Pons (tissue), 1 donor: ENCODE measurements at places on chromosomes 6 and 20.

DNA sequence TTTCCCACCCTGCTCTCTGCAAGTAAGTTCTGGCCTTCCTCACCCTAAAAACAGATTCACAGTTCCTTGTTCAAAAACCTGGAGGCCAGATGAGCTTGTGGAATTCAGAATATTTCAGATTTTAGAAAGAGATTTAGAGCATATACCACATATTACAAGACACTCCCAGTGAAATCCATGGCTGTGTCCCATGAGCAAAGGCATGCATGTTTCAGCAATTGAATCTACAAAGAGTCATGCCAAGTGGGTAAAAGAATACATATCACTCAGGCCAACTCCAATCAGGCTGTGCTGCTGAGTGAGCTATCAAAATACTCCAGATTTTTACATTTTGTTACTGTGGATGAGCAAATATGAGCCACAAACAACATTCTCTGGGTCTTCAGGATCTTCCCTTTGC is 10.2 kb upstream of the NEDD9 start:
- no peak for DNase-seq

DNA sequence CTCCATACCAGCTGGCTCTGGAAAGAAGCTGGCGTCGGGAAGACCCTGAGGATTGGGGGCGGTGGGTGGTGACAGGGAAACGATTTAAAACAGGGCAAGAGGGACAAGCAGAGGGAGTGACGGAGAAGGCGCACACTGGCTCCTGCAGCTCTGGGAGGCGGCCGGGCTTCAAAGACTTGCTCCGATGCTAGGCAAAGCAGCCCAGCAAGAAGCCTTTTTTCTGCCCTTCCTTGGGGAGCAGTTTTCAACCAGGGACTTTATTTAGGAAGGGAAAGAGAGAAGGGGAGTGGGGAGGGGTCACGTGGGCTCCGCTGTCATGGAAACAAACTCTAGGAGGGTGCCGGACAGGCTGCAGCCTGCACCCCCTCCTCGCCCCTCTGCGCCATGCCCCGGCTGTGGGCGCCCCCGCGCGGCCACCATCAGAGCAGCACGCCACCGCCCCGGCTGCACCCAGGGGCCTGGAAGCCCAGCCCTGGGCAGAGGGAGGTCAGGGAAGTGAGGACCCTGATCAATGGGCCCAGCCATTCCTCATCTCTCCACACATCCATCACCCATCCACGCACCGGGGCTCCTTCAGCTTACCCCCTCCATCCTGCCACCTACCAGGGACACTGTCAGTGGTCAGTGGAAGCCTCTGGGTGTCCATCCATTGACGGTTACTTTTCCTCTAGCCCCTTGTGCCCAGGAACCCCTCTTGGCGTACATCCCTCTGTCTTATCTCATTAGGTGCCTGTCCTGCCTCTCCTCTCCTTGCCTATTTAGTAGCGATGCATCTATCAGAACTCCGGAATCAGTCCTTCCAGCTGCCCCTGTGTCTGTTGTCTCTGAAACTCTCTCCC is 66.6 kb upstream of the CCDC167 start:
- peak; percentile 63 for DNase-seq

DNA sequence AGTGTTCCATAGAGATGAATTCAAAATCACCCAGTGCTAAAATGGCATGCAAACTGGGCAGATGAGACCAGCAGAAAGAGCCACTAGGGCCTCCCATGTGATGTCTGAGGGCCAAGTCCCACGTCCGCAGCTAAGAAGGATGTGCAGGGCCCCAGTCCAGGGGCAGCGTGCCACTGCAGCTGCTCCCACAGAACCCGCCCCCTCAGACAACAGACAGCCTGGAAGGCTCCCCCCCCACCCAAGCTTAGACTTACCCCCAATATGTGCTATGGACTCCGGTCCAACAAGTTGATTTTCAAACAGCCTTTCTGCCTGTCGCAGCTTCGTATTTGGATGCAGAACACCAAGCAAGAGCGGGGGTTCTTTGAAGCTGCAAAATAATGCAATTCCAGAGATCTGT is 14.0 kb downstream of the APMAP start:
- peak; percentile 79 for DNase-seq

DNA sequence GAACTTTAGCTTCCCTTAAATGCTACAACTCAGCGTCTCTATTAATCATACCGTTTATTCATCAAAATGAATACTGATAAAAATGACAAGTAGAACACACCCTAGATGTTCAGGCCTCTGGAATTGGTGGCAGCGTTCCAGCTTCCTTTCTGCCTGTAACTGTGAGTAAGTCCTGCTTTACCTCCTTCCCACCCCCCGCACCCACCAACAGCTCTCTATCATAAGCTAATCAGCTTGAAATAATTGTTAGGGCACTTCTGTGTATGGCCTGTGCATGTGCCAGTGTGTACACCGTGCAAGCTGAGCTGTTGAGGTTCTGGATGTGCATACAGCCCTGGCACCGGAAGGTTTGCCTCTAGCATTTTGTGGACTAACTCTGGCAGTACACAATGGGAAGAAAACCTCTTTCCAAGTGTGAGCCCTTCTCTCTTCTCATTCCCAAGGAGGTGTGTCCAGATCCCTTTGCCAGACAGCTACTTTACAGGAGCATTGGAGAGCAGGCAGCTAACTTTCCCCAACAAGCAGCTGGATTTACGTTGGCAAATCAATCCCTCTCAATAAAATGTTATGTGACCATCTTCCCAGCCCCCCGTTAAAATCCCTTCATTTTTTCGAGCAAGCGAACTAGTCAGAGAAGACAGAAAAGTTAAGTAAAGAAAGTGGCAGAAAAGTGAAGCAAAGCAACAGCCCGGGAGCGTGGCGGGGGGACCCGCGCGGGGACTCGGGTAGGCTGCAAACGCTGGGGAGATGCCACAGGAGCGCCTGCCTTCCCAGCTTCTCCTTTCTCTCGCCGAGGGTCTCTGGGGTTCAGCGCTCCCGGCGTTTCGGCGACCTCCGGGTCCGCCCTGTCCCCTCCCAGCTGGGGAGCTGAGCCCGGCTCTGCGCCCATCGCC is 803 bp upstream of the ADGRG6 start:
- DNase-seq: no peak

- DNase-seq: no peak
Observed at GRCh38 chr20:56690531-56691175, 61.5 kb downstream of the TFAP2C start.

DNA sequence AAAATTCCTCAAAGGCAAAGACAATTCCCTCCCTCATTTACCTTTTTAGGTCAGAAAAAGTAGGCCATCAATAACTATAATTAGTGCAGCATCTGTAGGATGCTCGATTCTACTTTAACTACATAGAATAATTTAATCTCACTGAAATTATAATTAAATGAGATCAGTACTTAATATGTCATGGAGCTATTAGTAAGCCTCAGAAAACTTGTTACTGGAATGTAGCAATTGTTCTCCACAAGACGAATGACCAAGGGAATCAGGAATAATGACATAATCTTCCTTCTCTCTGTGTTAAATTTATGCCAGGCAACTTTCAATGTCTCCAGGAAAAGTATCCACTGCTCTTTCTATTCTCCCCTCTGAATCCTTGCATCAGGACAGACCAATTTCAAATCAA is 34.1 kb downstream of the SESN1 start:
- no peak for DNase-seq

DNA sequence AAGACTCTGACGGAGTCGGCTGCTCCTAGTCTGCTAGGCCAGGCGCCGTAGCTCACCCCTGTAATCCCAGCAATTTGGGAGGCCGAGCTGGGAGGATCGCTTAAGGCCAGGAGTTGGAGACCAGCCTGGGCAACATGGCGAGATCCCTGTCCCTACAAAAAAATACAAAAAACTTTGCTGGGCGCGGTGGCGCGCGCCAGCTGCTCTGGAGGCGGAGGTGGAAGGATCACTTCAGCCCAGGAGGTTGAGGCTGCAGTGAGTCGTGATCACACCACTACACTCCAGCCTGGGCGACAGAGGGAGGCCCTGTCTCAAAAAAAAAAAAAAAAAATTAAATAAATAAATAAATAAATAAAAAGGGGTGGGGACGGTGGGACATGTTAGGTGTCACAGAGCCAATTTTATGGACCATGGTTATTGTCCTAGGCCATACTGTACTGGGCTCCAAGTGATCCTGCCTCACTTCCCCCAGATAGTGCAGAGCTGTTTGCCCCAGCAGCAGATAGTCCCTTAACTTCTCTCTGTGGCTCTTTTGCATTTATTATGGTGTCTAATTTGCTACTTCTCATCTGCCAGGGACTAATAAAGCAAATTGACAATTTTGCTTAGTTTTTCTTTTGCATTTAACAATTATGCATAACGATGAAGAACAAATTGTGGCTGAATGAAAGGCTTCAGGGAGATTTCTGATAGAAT is 5.2 kb downstream of the PI16 start:
- no peak for DNase-seq

- DNase-seq: no peak
Observed at GRCh38 chr6:39441301-39441700, 118.8 kb upstream of the KCNK16 start.

GRCh38 chr6:89952105-89952671 is 57.9 kb downstream of the GJA10 start:
- DNase-seq: no peak

DNA sequence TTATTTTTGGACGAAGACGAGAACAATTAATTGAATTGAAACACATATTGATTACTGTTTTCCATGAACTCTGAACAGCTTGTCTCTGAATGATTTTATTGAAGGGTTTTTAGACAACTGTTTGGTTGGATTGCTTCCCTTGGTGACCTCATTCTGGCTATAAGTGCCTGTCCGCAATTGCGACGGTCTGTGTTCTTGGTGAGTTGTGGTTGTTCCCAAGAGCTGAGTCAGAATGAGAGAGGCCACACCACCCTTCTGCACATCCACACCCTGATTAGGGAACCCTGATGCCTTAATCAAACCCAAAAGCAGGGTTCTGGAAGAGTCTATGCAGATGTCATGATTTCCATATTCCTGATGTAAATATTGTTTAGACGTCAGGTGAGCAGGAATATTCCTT is 747.0 kb downstream of the PTPRT start:
- DNase-seq: no peak

- DNase-seq: peak; percentile 65
Observed at GRCh38 chr6:163412341-163412740, 2.2 kb upstream of the QKI start.

DNA sequence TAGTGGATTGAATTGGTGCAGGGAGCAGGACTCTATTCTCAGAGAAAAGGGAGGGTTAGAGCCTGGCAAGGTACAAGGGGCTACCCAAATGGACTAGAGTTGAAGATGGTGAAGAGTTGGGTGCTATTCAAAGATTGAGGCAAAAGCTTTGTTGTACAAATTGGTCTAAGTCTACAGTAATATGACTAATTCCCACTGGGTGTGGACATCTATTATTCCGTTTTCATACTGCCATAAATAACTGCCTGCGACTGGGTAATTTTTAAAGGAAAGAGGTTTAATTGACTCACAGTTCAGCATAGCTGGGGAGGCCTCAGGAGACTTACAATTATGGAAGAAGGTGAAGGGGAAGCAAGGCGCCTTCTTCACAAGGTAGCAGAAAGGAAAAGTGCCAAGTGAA is 266.3 kb downstream of the TPBG start:
- no peak for DNase-seq

DNA sequence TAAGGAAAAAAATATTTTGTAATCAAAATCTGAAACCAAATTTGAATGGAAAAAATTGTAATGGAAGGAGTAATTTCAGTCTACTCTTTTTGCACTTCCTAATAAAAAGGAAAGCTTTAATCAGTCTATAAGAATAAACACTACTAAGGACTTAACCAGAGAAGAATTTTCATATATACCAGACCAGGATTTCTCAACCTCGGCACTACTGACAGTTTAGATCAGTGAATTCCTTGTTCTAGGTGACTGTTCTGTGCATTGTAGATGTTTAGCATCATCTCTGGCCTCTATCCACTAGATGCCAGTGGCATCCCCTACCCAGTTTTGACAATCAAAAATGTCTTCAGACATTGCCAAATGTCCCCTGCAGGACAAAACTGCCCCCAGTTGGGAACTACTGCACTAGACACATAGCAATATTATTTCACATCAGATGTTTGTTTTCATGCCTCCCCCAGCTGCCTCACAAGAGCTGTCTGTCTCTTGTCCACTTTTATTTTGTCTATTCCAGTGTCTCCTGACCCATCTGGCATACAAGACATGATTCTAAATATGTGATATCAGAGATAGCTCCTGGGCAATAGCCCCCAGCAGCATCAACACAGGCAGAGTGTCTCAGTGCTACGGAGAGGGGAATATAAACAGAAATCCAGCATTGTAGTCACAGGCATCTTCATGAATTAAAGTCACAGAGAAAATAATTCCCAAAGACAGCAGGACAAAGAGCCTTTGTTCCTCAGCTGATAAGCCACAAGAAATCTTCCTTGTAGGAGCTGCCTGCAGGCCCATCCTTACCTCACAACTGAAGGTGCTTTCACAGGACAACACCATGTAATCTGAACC is 27.0 kb downstream of the DNAAF9 start:
- peak; percentile 87 for DNase-seq

DNA sequence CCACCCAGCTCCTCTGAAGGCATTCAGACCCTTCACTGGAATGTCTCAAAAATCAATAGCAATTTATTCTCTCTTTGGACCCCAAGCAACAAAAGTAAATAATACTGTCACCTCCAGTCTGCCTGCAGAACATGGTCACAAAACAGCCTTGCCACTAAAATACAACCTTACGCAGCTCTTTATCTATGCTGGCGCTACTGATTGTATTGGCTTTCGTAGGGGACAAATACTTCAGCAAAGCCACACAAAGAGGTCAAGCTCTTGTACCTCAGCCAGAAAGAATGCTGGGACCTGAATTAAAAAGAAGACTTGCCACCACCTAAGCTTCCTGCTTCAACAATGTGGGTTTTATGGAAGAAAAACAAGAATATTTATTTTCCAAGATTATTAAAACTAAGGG is 57.2 kb downstream of the PRKN start:
- DNase-seq: no peak

- DNase-seq: no peak
Observed at GRCh38 chr6:30154709-30155519, 6.1 kb downstream of the TRIM10 start.

DNA sequence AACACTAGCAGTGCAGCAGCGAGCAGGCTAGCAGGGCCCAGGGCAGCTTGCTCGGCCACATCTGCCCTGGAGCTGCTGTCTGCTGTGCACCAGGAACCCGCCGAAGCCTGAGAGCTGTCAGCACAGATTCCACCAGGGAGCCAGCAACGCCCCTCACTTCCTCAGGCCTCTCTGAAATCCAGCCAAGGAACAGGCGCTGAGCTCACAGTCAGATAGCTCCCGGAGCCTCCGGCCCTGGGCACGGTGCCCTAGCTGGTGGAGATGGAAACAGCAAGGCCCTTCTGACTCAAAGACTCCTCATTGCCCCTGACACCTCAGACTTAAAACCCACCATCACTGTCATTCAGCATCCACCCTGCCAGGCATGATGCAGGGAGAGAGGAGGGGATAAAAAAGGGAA is 839.4 kb downstream of the MAFB start:
- DNase-seq: peak; percentile 45

DNA sequence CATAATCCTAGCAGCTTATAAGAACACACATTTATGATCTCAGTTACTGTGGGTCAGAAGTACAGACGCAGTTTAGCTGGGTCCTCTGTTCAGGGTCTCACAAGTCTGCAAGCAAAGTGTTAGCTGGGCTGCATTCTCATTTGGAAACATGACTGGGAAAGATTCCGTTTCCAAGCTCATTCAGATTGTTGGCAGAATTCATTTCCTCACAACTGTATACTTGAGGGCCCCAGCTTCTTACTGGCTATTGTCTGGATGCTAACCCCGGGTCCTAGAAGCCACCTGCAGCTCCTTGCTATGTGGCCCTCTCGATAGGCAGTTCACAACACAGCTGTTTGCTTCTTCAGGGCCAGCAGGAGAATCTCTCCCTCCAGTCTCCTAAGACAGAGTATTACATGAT is 13.1 kb downstream of the TCP11 start:
- no peak for DNase-seq

GRCh38 chr6:121344539-121344938 is 10.3 kb upstream of the TBC1D32 start:
- no peak for DNase-seq

- DNase-seq: no peak
Observed at GRCh38 chr20:57320358-57320757, 9.2 kb upstream of the SPO11 start.
